PC-9 (cell line): ENCODE measurements at places on chromosomes 6 and 20. TPM values are rescaled to one million over a fixed set of nuclear protein-coding genes. Genes with fewer than 3 reads are reported as not detected.

DNA sequence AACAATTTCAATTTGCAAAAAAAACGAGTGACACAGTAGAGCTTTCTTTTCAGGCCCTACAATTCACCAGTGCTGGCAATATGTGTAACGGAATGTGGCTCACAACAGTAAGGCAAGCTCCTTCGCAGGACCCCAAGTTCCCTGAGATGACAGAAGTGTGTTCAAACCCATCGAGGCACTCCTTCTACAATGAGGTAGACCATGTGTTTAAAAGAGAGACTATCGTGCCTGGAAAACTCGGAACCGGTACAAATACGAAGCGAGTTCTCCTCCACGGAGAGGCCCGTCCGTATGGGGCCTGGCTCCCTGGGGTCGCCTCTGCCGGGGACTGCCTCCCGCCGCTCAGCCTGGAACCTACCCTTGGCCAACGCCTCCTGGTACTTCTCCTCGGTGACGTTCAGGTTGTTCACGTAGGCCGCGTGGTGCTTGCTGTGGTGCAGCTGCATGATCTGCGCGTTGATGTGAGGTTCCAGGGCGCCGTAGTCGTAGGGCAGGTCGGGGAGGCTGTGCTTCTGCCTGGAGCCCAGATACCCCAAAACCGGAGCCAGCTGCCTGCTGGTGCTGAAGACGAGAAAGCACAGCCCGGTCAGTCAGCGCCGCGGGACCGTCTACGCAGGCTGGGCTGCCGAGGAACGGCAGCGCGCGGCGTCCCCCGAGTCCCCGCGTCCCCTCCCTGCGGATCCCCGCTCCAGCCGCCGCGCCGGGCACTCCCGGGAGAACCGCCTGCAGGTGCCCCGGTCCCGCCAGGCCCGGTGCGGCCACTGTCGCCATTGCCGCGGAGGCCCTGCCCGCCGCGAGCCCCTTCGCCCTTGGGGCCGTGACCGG lies 526 bp downstream of the SOD2 start:
- peak overlapping the region; percentile 97 for H3K4me3 ChIP-seq
- H3K4me1 ChIP-seq: peaks cover 23% of the 10 kb centered on the region
- H3K27me3 ChIP-seq: no peaks in the 10 kb centered on the region
- DNase-seq: peak; percentile 37

GRCh38 chr6:78867020-78867369 lies 356 bp upstream of the IRAK1BP1 start:
- no peaks in the 10 kb centered on the region for H3K36me3 ChIP-seq
- peak overlapping the region; percentile 24; the same call in 1 of the 2 replicates for H3K27ac ChIP-seq
- peaks cover 6% of the 10 kb centered on the region; the same call in 1 of the 2 replicates for H3K4me1 ChIP-seq
- peak overlapping the region; percentile 90 for H3K4me3 ChIP-seq

The PREX1 gene
- total RNA-seq: 3.3 and 4.3 TPM in 2 replicates

The CLPSL1 gene
- not detected in 2 replicates for total RNA-seq

The CBLN4 gene
- not detected in 2 replicates for total RNA-seq

DNA sequence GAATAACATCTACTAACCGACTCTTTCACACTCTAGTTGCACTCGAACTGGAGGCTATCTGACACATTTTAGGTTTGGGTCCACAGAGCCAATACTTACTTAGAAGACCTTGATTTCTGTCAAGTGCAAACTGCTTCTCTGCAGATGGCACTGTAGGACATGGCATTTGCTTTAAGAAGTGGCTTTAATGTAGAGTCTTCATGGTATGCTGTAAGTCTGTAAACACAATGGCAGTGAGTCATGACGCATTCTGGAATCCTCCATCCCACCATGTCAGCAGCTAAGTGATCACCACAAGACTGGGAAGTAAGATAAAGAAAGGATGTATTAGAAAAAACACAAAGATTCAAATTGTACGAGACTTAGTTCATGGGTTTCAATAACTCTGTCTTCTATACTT lies 377.0 kb upstream of the NOX3 start:
- no peak for DNase-seq
- H3K27me3 ChIP-seq: no peaks in the 10 kb centered on the region
- H3K27ac ChIP-seq: no peak overlapping the region
- no peaks in the 10 kb centered on the region for H3K36me3 ChIP-seq
- no peaks in the 10 kb centered on the region for H3K4me1 ChIP-seq

- no peak for DNase-seq
- H3K36me3 ChIP-seq: peaks cover 5% of the 10 kb centered on the region; the same call in 1 of the 2 replicates
- no peaks in the 10 kb centered on the region for H3K27me3 ChIP-seq
- 0 out of 2 replicates have a peak, but pooled peaks cover under 1% of the 10 kb centered on the region for H3K4me1 ChIP-seq
- no peak overlapping the region for H3K4me3 ChIP-seq
These were observed 7.9 kb upstream of the CPNE5 start for GRCh38 chr6:36847152-36847551.

DNA sequence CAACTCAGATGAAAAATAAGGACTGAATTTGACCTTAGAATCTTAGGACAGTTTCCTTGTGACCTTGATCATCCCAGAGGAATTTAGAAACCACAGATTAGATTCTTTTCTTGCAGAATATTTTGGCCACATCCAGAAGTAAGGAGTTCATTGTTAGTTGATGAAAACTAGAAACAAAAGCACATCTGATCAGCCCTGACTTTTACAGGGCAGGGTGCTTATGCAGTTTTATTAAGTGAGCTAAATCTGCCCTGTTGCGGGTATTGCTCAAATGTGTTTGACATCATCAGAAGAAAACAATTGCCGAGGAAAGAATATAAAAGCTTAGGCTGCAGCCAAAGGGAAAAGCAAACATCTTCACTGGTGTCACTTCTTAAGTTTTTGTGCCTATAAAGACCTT lies 100.8 kb downstream of the MTFR2 start:
- H3K4me1 ChIP-seq: no peaks in the 10 kb centered on the region
- no peak overlapping the region for H3K27ac ChIP-seq
- no peaks in the 10 kb centered on the region for H3K27me3 ChIP-seq
- no peak overlapping the region for H3K4me3 ChIP-seq

- no peak overlapping the region for H3K27ac ChIP-seq
- no peak for DNase-seq
- H3K27me3 ChIP-seq: peaks cover 12% of the 10 kb centered on the region; the same call in 1 of the 2 replicates
- no peak overlapping the region for H3K4me3 ChIP-seq
- no peaks in the 10 kb centered on the region for H3K36me3 ChIP-seq
These were observed 284.4 kb upstream of the RNF24 start for GRCh38 chr20:4299773-4300172.

- no peak overlapping the region for H3K27ac ChIP-seq
- H3K27me3 ChIP-seq: no peaks in the 10 kb centered on the region
- no peak overlapping the region for H3K4me3 ChIP-seq
- H3K4me1 ChIP-seq: no peaks in the 10 kb centered on the region
These were observed 51.2 kb downstream of the BMP6 start for GRCh38 chr6:7777074-7777473.

GRCh38 chr6:106064142-106064541 lies 22.0 kb upstream of the PRDM1 start:
- no peak for DNase-seq
- no peaks in the 10 kb centered on the region for H3K27me3 ChIP-seq
- no peak overlapping the region for H3K27ac ChIP-seq
- no peaks in the 10 kb centered on the region for H3K36me3 ChIP-seq
- H3K4me1 ChIP-seq: no peaks in the 10 kb centered on the region

DNA sequence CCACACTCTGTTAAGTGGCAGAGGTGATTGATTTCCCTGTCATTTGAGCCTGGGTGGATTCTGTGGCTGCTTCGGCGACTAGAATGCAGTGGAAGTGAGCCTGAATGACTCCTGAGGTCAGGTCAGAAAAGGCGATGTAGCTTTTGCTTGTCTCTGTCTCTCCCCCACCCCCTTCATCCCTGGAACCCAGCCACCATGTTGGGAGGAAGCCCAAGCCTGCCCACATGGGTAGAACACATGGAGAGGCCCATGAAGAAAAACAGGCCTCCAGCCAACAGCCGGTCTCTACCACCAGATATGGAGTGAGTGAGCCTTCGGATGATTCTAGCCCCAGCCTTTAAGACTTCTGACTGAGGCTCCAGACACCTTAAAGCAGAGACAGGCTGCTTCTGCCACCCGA lies 181.0 kb downstream of the TFAP2C start:
- H3K27ac ChIP-seq: no peak overlapping the region
- no peak overlapping the region for H3K4me3 ChIP-seq
- DNase-seq: no peak
- peaks cover 5% of the 10 kb centered on the region for H3K4me1 ChIP-seq

The BCAS4 gene
- total RNA-seq: 7.6 and 12.4 TPM in 2 replicates

- no peak overlapping the region for H3K4me3 ChIP-seq
- no peak for DNase-seq
- H3K27me3 ChIP-seq: no peaks in the 10 kb centered on the region
- H3K27ac ChIP-seq: no peak overlapping the region
These were observed 56.0 kb downstream of the APCDD1L start for GRCh38 chr20:58459058-58459750.
